Activated naive CD4-positive, alpha-beta T cell treated with anti-CD3 and anti-CD28 coated beads, Interleukin-2, amount 10 ng/mL, durations not matched to agents 5 hours and 36 hours (primary cell): ENCODE measurements at places on chromosomes 13 and 19. TPM values are rescaled to one million over a fixed set of nuclear protein-coding genes. Genes with fewer than 3 reads are reported as not detected.

TEKTIP1 gene
- total RNA-seq = 5.7 TPM

SLC25A41 gene
- total RNA-seq = not detected

ZNF606 gene
- 15.1 TPM for total RNA-seq

KIR3DL1 gene
- total RNA-seq = 0.12 TPM

KL gene
- total RNA-seq = 0.20 TPM

ZNF534 gene
- total RNA-seq = not detected

OR10H1 gene
- total RNA-seq = not detected

CGB5 gene
- total RNA-seq = not detected

SIGLEC5 gene
- total RNA-seq = not detected

FUT1 gene
- total RNA-seq = 0.12 TPM

F10 gene
- total RNA-seq = not detected

MAP4K1 gene
- 273 TPM for total RNA-seq

PROZ gene
- total RNA-seq = not detected

ZNF486 gene
- total RNA-seq = 9.0 TPM

SHD gene
- not detected for total RNA-seq

PLIN5 gene
- total RNA-seq = not detected

CDX2 gene
- not detected for total RNA-seq

CPB2 gene
- not detected for total RNA-seq

SSC5D gene
- total RNA-seq = 0.53 TPM

NLRP11 gene
- total RNA-seq = not detected

RLN3 gene
- not detected for total RNA-seq

MCEMP1 gene
- total RNA-seq = not detected

CACNA1A gene
- total RNA-seq = 1.2 TPM

CBARP gene
- total RNA-seq = 0.10 TPM

ATP8A2 gene
- 0.94 TPM for total RNA-seq

PCP2 gene
- total RNA-seq = 3.0 TPM

DIRAS1 gene
- not detected for total RNA-seq

SBSN gene
- total RNA-seq = not detected

SPTBN4 gene
- 0.10 TPM for total RNA-seq

ZGLP1 gene
- 1.6 TPM for total RNA-seq

RUBCNL gene
- total RNA-seq = not detected

ATXN8OS gene
- total RNA-seq = not detected

SMIM17 gene
- not detected for total RNA-seq

KLK12 gene
- total RNA-seq = not detected

CEACAM16 gene
- not detected for total RNA-seq

ZNF627 gene
- 5.6 TPM for total RNA-seq

ZNF66 gene
- total RNA-seq = 11.0 TPM

ZNF428 gene
- total RNA-seq = 24.5 TPM

IGFL1 gene
- total RNA-seq = not detected

ZNF813 gene
- total RNA-seq = 7.1 TPM

SLC44A2 gene
- total RNA-seq = 163 TPM

LGALS7B gene
- total RNA-seq = not detected

PLK5 gene
- total RNA-seq = not detected
